NCI-H1092 (cell line): ENCODE measurements at places on chromosomes 2 and 18.
A peak's percentile ranks its signal among the peaks of the same experiment; 100 is the strongest.

- no peak for DNase-seq
Observed at GRCh38 chr2:55871637-55872036, 51.9 kb downstream of the EFEMP1 start.

DNA sequence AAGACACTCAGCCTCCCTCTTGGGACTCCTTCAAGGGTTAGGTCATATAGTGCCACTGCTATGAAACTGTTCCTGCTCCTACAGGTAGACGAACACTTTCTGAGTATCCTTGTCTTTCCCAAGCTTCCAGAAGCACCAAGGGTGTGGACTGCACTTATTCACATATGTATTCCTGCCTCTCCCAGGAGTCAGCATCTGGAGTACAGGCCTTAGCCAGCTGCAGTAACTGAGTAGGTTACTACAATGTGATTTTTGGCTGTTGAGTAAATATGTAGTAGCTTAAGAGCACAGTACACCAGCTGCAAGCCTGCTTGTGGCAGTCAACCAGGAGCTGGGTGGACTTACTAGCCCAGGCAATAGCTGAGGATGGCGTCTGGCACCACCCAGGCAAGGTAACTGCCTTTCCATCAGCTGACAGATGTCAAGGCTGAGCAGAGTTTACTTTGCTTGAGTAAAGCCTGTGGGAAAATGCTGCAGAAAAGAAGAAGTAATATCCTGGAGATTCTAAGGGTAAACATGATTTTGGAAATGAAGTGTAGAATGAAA is 14.0 kb upstream of the SCLY start:
- no peak for DNase-seq

DNA sequence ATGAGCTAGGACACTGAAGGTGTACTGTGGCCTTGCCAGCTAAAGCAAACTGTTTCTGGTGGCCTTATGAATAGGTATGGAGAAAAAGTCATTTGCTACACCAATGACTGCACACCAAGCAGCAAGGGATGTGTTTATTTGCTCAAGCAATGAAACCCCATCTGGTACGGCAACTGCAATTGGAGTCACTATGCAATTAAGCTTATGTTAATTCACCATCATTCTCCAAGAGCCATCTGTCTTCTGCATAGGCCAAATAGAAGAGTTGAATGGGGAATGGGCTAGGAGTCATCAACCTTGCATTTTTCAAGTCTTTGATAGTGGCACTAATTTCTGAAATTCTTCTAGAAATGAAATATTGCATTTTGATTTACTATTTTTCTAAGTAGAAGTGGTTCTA is 372.0 kb downstream of the KCNJ3 start:
- DNase-seq, result no peak

- no peak for DNase-seq
Observed at GRCh38 chr2:39782591-39782990, 3.5 kb upstream of the THUMPD2 start.

DNA sequence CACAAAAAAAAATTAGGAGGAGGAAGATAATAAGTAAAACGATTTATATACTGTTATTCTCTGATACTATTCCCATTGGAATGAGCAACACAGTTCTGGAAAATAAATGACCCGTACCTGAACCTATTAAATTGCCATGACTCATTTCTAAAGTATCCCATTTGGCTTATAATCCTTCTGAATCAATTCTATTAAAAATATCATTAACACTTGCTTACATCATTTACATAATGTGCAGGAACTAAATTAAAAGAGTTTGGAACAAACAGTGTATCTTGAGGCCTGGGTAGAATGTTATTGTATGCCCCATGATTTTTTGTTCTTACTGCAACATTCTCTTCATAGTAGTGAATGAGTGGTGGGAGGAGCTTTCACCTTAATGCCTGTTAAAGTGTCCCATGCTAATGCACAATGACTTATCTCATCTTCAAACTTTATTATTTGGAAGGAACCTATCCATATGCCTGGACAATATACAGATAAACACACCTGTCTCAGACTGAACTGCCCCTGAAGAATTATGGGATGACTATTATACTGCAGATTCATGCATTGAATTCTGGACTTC is 549.9 kb upstream of the ACVR2A start:
- DNase-seq, result no peak

- no peak for DNase-seq
Observed at GRCh38 chr18:22988208-22988607, 55.1 kb downstream of the RBBP8 start.

DNA sequence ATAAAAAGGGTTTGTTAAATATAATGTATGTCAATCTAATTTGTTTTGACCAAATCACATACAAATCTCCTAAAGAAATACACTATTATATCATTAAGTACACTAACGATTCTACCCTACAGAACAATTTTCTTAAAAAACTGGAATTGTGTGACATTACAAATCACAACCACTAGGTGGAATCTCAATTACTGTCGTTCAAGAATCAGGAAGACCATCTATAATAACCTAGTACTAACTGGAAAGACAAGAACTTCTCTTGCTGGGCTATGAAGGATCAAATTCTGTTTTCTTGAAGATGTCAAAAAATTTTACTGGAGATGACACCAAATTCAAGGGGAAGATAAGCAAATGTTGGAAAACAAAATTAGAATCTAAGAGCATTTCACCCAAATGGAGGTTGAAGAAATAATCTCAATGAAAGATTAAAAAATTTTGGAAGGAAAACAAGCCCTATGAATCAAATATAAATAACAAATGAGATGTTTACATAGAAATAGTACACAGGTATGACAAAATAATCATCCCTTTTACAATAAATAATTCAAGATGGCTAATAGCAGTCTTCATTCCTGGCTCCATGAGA is 110.9 kb downstream of the STK39 start:
- DNase-seq, result no peak

DNA sequence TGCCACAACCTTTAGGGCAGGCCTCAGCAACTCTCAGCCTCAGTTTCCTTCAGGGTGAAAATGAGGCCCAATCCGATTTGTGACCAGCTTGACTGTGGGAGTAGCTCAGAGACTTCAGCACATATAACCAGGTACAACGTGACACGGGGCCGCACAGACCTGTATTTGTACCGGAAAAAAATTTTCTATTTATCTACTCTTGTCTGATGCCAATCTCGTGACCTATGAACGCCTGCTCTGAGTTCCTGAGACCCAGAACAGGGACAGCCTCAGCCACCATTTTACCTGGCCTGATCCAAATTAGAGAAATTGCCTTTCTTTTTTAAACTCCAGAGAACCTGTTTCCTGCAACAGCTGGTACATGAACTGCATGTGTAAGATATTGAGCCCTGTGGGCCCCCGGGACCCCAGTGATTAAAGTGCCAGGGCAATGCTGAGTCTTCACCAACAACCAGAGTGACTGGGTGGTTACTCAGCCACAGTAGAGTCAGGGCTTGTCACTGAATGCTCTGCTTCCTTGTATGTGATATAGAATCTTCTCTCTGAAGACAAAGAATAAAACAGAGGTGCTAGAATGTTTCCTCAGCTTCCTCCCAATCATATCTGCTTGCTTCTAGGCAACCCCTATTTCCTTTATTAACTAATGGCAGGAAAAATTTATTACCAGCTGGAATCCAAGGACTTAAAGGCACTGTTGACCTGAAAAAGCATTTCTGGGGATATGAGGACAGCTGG is 47.8 kb upstream of the FZD7 start:
- no peak for DNase-seq

DNA sequence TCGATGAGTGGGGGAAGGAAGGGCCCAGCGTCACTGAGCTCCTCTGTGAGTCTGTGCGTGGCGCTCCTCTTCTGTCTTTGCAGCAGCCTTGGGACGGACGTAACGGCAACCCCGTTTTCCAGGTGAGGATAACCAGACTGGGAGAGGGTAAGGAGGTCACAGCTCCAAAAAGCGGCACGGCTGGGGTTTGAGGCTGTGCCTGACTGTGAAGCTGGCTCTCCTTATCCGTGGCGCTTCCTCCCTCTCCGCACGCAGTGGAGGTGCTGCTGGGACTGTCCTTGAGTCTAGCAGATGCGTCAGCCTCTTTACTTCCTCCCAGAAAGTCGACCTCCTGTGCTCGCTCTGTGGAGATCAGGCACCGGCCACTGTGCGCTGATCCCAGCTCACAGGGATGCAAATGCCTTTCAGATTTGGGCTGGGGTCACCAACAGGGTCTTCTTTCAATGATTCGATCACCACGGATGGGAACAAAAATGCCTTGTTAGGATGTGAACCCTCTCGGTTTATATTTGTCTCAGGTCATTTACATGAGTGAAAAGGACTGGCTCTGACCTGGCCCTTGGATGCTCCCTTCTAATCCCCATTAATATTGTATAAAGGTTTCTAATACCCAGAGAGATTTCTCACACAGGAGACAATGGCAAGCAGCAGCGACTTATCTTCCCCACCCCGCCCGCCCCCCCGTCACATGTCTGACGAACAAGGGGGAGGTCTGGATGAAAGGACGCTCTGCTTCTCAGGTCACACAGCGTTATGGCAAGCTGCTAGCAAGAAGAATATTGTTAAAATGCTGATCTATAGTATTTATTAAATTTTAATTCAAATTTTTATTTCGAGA is 30.1 kb upstream of the E2F6 start:
- no peak for DNase-seq

- no peak for DNase-seq
Observed at GRCh38 chr2:101518578-101519492, 43.9 kb upstream of the RFX8 start.

GRCh38 chr2:223846515-223846914 is 9.1 kb upstream of the AP1S3 start:
- DNase-seq, result no peak

- no peak for DNase-seq
Observed at GRCh38 chr2:67246791-67247190, 150.3 kb upstream of the ETAA1 start.

DNA sequence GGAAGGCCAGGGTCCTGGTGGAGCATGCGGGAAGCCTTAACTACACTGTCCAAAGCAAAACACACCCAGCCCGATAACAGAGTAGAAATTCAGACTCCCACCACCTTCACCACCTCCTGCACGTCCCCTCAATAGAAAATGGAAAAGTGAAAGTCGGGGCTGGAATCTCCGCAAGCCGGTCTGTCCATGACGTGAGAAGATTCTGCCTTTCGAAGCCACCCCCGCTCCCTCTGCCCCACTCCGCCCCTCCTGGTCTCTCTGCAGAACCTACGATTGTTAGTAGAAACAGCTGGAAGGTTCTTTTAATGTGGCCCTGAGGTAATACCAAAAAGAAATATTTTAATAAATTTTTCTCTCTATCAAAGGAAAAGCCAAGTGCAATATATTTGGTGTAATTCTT is 116.4 kb downstream of the GBX2 start:
- no peak for DNase-seq

- DNase-seq, result no peak
Observed at GRCh38 chr2:121130301-121130850, 154.6 kb downstream of the TFCP2L1 start.

GRCh38 chr18:3877678-3878077 is 427.7 kb downstream of the TGIF1 start:
- DNase-seq, result no peak

DNA sequence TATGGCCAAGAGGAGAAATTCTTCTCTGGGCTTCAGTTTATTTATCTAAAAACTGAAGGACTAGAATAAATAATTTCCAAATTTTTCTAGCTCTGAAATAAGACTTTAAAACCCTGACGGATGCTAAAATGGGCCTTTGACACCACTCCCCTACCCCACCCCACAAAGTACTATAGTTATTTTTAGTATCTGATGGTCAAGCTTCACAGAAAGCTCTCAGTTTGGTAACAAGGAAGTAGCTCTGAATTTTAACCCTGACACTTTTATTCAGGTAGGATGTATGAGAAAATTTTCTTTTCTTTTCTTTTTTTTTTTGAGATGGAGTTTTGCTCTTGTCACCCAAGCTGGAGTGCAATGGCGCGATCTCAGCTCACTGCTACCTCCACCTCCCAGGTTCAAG is 2.4 kb downstream of the RBKS start:
- no peak for DNase-seq

GRCh38 chr2:130152816-130153595 is 8.1 kb upstream of the CCDC74B start:
- DNase-seq, result no peak

DNA sequence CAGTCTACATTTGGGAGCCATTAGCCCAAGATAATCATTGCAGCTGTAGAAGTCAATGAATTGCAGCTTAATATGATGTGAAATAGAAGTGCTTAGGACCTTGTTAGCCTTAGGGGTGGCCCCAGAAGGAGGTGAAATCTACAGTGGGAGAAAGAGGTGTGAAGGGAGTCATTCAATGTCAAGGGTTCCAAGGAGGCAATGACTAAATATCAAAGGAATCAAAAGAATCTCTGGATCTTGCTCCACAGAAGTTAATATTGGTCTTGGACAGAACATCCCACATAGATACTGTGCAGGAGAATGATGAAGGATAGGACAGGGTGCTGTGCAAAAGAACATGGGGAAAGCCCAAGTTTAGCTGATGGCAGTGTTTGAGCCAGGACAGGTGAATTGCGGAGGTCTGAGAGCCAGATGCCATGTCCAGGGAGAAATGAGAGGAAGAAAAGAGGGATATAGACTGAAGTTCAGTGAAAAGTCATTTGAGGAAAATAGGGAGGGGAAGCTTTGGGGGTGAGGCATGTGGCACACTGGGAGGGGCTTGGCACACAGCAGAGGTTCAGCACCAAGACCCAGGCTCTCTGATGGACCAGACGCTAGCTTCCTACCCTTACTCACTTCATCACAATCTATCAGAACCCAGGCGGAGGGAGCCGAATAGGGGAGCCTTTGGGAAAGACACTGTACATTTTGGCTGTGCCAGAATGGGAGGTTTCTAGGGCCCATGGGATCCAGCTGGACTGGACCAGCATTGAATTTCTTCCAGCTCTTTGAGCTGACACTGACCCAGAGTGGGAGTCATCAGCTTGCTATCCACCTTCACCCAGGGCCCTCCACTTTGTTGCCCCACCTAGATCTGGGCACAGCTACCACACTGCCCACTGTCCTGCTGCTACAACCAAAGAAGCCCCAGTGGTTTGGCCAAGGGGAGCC is 2.2 kb downstream of the IL1F10 start:
- no peak for DNase-seq

GRCh38 chr2:107669335-107669734 is 157.4 kb upstream of the RGPD4 start:
- no peak for DNase-seq

GRCh38 chr2:136448432-136448831 is 316.9 kb upstream of the THSD7B start:
- peak; percentile 56 for DNase-seq

DNA sequence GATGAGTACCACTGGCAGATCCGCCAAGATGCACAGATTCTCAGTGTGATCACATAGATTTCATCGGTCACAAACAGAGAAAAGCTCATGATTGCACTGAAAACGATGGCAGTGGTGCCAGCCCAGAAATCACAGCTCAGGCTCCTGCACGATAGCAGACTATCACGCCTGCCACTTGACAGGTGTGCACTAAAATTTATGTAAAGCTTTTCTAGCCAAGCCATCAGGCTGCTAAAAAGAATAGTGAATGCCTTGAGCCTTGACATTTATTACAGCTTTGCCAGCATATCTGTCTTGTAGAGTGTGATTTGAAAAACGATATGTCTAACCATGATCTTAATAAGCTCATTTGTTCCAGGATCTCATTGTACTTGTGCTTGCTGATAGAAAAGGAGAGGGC is 409.5 kb upstream of the CWC22 start:
- DNase-seq, result no peak

- DNase-seq, result no peak
Observed at GRCh38 chr2:46589356-46589755, 110.0 kb downstream of the TMEM247 start.
